ENCODE measurements at places on chromosomes 2 and 18. TPM values are rescaled to one million over a fixed set of nuclear protein-coding genes. Genes with fewer than 3 reads are reported as not detected.
A peak's percentile ranks its signal among the peaks of the same experiment; 100 is the strongest.

VWA3B gene
- 0.26 TPM for total RNA-seq

LAMA3 gene
- 13.2 TPM for total RNA-seq

DNA sequence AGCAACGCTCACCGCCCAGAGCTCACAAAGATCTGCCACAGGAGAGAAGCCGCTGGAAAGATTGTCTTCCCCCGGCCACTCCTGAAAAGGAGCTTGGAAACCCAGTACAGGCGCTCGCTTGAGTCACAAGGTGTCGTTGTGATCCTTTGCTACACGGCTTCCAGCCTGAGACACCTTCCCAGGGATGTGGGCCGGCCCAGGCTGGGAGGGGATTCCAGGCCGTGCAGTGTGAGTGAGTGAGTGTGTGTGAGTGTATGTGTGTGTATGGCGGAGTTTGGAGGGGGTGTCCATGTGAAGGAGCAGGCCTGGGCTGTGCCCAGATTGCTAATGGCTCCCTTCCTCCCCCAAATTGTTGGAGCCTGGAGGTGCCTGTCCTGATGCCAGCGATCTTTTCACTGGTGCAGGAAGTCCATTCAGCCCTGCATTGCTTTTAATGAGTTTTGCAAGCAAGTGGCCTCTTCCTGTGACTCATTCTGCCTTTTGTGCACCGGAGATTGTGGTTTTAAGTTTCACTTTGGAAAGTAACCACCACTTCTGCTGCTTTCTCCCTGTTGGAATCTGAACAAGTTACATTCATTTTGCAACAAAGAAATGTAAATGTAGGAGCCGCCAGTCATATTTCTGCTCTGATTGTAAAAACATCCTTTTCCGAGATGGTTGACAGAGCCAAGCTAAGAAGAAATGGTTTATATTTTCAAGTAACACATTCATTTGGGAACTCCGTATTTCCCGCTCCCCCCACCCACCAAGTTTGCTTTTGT is 83.7 kb downstream of the LPIN1 start:
- peak; percentile 99 for DNase-seq
- peaks cover 2% of the 10 kb centered on the region for H3K36me3 ChIP-seq
- peak overlapping the region; percentile 69 for H3K27ac ChIP-seq
- H3K4me3 ChIP-seq = peak overlapping the region; percentile 54
- peaks cover 18% of the 10 kb centered on the region for H3K4me1 ChIP-seq
- H3K27me3 ChIP-seq = no peaks in the 10 kb centered on the region

- H3K27ac ChIP-seq = no peak overlapping the region
- no peaks in the 10 kb centered on the region for H3K36me3 ChIP-seq
- DNase-seq = peak; percentile 22
- no peaks in the 10 kb centered on the region for H3K27me3 ChIP-seq
- peaks cover 4% of the 10 kb centered on the region for H3K4me1 ChIP-seq
- H3K4me3 ChIP-seq = no peak overlapping the region
These were observed 356.0 kb upstream of the TNP1 start for GRCh38 chr2:217215877-217216276.

DNA sequence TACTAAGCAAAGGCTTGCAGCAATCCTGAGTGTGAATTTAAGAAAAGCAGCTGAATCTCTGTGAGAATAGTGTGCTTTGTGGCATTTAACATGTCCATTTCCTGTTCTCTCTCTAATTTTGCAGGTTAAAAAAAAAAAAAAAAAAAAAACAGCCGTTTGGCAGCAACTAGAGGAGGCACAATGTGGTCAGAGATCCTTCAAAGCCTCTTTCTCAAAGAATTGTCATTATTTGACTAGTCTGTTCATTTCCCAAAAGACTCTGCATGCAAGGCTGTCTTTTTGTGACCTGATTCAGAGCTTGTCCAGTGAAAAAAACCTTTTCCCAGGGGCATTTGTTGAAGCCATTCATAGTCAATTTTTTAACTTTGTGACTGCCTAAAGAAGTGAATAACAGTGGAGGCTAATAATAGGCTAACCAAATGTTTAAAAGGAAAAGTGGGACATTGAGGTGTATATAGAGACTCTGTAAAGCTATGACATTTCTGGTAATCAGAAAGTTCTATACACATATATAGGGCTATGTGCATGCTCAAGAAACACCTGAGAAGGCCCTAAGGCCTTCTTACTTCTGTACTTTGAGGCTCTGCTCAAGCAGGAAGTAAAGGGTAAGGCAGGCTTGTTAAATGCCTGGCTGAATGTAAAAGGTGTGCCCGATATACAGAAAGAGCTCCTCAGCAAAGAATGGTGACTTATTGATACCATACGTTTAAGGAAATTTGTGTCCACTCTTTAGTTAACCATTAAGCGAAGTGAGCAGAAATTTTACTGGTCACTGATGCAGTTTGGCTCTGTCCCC is 289.6 kb upstream of the RAB6C start:
- H3K36me3 ChIP-seq = no peaks in the 10 kb centered on the region
- H3K27me3 ChIP-seq = no peaks in the 10 kb centered on the region
- no peak for DNase-seq
- no peaks in the 10 kb centered on the region for H3K4me1 ChIP-seq

Measured in fibroblast of lung (primary cell).